Effector CD4-positive, alpha-beta T cell (primary cell): ENCODE measurements at places on chromosomes 4 and X.

DNA sequence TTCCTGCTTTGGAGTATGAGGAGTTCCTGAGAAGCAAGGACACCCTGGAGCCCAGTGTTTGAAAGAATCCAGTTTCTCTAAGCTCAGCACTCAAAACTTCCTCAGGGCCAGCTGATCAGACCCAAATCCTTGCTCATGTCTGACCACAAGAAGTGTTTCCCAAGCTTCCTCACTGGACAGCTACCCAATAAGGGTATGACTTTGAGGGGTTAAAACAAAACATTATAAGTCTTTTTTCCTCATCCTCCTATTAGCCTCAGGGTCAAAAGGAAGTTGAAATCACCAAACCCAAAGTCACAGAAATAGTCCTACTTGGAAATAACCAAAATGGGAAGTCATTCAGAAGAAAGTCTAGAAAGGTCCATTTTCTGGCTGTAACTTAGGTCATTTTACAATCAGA is 13.7 kb downstream of the ZBTB33 start:
- DNase-seq: no peak

GRCh38 chr4:90542216-90542615 is 415.0 kb downstream of the CCSER1 start:
- DNase-seq: no peak

- no peak for DNase-seq
Observed at GRCh38 chrX:370963-371745, 15.6 kb downstream of the PPP2R3B start.

DNA sequence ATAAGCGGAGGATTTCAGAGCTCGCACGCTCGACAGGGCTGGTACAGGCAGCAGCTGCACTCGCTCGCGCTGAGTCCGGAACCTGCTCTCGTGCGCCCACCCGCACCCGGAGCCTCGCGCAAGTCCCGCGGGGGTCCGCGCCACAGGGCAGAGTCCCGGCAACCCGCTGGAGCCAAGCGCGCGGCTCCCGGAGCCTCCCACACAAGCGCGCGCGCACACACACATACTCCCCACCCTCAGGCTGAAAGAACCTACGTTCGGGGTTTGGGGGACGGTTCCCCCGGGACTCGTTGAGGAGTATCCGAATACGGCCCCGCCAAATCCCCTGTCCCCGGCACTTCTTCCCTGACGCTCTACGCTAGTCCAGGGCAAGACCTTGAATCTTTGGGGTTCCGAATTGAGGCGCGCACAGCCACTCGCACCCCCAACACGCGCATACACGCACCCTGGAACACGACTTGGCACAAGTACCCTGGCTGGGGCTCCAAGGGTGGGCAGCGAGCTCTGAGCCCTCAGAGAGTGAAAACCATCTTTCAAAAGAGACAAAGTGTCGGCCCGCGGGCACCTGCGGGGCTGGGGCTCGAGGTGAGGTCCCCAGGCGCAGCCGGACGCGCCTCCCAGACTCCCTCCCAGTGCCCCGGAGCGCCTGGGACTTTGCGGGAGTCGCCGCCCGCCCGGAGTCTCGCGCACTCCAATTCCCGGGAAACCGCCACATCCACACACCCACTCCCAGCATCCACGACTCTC is 952 bp downstream of the ANOS1 start:
- DNase-seq: no peak

DNA sequence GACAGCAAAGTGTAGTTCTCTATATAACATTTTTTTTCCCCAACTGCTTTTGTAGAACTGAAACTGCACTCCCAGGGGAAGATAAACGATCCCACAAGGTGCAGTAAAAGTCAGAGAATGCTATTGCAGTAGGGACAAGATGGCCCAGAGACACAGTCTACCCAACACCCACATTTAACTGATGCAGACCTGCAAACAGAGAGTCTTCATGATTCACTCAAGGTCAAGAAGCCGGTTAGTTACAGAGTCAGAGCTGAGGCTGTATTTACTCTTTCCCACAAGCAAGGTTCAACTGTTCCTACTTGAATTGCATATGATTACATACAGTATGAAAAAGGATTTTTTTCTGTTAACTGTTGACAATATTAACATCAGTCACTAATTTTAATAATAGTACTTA is 654.6 kb downstream of the IL1RAPL1 start:
- DNase-seq: no peak

DNA sequence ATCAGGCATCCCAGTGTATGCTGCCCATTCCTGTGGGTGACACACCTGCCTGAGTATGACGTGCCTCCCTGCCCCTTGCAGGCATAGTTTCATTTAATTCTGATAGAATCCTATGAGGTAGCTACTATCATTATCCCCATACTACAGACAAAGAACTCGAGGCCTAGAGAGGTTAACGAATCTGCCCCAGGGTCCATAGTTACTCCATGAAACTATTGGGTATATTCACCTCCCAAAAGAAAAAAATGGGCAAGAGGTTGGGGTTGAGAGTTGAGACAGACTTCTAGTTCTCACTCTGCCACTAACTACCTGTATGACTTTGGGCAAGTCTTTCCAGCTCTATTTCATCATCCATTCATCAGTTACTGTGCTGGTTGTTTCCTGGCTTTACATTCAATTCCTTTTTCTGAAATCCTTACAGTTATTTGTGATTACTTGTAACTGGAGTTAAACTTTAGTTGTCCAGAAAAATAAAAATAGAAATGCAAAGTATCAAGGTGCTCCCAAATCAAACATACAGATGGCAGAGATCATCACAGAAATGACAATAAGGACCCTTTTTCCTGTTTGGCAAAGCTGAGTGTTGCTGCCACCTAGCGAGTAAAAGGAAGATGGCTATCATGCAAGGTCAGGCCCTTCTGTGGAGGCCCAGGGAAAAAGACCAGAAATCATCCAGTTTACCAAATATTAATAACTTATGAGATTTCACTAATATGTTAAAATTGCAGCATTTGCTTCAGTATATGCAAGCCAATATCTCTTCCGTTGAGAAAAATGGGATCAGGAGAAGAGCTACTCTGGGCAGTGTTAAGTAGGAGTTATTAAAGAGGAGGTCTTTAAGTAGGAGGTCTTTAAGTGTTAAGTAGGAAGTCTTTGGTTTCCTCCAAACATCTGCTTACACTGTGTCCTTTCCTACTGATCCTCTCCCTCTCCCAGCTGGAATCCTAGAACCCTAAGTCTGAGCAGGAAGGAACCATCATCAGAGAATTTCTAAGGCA is 17.1 kb upstream of the MAP7D3 start:
- peak; percentile 28 for DNase-seq

DNA sequence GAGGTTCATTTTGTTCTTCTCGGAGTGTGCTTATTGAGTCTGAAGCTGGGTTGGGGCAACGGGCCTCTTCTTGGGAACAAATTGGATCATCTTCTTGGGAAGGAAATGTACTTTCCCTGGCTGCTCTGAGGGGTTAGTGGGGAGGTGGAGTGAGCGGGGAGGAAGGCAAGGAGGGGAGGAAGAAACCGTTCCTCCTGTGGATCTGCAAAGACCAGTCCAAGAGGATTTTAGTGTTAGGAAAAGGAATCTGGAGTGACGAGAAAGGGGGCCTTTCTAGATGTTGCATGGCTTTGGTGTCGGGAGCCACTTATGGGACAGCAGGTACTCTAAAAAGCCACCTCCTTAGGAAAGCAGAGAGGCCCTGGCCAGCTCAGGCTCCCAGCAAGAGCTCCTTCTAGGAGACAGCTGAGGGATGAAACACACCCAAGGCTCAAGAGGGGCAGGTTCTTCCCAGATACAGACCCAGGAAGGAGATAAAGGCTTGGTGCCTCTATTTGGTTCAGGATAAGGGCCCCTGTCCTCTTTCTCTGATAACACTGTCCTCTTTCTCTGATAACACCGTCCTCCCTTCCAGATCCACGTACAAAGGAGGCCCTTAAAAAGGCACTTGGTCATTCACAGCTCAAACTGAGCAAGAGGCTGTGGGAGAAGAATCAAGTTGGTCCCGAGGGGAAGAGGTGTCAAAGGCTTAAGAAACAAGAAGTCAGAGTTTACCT is 451 bp downstream of the SOD3 start:
- no peak for DNase-seq

DNA sequence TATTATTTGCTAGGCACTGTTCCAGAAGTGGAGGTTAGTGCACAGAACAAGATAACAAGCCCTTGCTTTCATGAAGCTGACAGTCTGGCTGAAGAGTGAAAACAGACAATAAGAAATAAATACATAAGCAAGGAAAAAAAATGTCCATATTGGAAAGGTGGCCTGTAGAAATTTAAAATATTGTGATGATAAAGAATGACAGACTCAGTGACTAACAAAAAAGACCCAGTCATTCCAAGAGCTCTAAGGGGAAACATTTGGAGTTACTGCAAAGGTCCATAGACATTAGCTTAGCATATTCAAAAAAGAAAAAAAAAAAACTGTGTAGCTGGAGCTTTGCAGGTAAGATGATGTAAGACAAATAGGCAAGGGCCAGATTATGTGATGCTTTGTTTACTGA is 1.0 kb upstream of the ANTXR2 start:
- no peak for DNase-seq

DNA sequence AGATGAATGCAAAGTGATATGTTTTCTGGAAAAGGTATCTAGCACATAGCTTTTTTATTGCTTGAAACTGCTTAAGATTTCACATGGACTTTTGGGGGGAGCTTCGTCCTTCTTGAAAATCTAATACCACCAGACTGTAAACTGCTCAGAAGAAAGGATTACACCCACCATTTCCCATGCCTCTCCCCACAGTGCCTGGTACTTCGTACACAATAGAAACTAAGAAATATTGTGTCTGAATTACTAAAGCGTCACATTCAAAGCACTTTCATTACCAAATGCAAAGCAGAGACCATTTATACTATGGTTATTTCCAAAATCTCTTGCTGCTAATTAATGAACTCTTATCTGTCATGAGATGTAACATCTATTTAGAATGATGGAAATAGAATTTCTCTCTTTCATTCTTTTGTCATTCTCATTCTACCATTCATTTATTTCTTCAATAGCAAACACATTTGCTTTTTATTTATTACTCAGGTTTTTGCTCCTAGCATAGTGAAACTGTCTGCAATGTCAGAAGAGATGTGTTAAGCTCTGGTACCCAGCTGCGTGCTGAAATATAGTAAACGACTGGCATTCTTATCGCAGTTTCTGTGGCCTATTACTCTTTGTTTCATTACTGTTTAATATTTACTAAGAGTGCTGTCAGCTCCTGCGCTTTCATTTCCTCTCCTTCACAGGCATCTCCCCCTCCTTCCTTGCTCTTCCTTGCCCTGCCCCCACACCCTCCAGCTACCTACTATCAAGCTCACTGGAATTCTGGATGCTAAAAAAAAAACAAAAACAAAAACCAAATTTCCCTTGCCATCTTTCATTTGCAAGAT is 51.4 kb upstream of the RAPGEF2 start:
- no peak for DNase-seq
